ENCODE measurements at places on chromosomes 11 and 22.

DNA sequence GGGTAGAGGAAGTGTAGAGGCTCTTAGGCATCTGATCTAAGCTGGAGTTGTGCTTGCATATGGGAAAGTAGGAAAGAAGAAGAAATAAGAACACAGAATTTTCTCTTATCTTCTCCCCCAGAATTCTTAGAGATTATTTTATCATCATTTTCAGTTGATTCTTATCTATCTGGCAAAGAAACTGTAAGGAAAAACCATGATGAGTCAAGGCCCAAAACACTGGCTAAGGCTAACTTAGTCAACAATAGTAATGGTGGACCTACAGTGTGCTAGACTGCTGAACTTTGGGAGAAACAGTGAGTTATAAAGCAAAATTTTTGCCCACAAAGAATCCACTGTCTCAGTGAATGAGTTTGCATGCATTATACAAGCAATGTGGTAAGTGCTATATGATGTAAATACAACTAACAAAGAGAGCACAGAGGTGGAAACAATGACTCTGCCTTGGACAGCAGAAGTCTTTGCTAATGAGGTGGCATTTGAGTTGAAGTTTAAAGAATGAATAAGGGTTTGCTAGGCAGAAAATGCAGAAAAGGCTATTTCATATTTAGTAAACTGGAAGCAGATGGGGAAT is 344.5 kb upstream of the PLET1 start:
- no peak for DNase-seq

- no peak for DNase-seq
Observed at GRCh38 chr11:83326326-83326725, 40.2 kb upstream of the CCDC90B start.

DNA sequence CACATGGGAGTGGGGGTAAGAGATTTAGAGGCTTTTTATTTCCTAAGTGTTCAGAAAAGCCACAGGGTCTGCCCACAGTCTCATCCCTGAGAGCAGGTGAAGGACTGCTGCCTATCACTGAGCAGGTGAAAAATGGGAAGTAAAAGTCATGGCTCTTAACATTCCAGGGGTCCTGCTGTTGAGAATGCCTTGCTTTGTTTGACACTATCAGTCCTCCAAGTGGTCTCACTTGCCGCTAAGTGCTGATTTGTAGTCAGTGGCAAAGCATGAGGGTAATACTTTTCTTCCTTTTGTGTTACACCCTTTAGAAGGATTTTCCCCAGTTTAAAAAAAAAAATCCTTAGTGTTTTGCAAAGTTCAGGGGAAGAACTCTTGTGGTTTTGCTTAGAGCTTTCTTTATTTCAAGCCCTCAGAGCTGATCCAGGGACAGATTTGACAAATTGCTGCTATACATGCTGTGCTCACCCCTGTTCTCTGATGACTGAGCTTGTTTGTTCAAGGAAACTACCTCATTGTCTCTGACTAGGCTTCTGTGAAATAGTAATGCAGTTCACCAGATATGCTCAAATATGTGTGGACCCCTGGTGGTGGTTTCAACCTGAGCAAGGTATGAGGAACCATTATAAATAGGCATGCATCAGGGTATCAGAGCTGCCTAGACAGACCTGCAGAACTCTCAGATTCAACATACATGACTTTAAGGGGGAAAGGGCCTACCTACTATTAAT is 141.0 kb downstream of the ARHGAP42 start:
- DNase-seq, result peak; percentile 75

GRCh38 chr11:113373306-113373705 is 14.3 kb upstream of the ANKK1 start:
- DNase-seq, result peak; percentile 41

GRCh38 chr22:49022816-49023160 is 804.9 kb downstream of the BRD1 start:
- no peak for DNase-seq

- no peak for DNase-seq
Observed at GRCh38 chr22:38784856-38785255, 9.1 kb downstream of the DNAL4 start.

DNA sequence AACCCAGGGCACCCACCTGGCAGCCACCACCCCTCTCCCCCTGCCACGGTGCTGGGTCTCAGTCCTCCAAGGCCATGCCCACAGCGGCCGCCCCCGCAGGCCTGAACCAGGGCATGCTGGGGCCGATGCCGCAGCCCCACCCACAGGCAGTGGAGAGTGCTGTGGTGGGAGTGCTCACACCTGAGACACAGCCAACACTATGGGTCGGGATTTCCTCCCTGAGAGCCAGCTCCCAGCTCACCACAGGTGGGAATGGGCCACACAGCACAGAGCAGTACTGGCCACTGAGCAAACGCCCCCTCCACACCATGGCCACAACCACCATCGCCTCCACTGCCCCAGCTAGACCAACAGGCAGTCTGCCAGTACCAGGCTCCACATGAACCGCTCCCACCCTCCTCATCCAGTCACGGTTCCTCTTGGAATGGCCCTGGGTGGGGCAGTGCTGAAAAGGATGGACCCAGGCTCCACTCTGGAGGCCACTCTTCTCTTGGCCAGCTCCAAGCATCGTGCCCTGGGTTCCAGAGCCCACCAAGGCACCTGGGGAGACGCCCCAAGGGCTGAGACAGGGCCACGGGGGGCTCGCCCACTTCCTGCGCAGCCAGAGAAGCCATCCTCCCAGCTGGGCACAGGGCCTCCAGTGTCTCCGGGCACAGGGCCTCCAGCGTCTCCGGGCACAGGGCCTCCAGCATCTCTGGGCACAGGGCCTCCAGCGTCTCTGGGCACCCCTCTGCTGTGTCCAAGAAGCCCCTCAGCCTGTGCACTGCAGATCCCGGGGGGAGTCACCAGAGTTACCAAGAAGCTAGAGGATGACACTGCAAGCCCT is 14.2 kb downstream of the MOB2 start:
- no peak for DNase-seq

GRCh38 chr11:111299101-111300026 is 1.0 kb downstream of the POU2AF3 start:
- DNase-seq, result peak; percentile 52

- DNase-seq, result no peak
Observed at GRCh38 chr22:17780741-17781318, 6.6 kb upstream of the BID start.
